ENCODE measurements at places on chromosomes 7 and 10.

DNA sequence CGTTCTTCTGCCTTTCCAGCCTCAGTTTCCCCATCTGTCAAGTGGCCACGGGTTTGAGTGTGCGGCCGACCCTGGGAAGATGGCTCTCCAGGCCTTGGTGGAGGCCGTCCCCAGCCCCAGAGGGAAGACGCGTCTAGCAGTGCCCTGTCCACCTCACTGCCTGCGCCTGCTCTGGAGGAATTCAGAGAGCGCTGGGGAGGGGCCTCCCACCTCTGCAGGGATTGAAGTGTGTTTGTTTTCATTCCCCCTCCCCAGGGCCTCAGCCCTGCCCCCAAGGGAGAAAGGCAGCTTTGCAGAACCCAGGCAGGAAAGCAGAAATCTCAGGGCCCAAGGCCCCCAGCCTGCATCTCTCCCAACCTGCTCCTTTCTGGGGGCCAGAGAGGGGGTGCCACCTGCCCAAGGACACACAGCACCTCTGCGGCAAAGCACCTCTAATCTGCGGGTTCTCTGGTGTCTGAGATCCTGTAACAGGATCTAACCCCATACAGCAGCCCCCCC is 91.0 kb downstream of the MICALL2 start:
- DNase-seq: no peak

DNA sequence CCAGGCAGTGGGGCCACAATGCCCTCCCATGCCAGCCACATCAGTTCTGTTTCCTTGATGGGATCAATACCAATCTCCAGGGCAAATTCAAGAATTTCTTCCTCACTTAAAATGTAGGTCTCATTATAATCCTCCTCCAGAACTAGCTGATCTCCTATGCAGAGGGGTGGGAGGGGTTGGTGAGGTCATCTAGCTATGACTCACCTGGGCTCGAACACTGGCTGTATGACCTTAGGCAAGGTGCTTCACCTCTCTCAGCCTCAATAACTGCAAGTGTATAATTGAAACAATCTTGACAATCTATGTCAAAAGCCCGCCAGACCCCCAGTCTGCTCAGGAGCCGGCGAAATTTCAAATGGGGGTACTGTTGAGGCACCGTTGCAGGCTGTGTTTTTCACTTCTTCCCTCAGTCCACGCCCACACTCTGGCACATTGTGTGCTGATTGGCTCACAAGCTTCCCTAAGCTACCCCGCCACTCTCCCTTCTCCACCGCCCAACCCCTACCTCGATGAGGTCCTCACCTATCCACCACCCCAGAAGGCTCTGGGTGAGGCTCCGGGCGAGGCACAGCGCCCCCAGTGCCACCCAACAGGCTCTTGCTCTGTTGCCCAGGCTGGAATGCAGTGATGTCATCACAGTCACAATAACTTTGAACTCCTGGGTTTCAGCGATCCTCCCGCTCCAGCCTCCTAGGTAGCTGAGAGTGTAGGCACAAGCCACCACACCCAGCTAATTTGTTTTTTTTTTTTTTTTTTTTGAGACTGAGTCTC is 70.5 kb downstream of the ZNF22 start:
- DNase-seq: no peak

GRCh38 chr7:22786290-22786932 is 36.2 kb downstream of the TOMM7 start:
- DNase-seq: no peak

DNA sequence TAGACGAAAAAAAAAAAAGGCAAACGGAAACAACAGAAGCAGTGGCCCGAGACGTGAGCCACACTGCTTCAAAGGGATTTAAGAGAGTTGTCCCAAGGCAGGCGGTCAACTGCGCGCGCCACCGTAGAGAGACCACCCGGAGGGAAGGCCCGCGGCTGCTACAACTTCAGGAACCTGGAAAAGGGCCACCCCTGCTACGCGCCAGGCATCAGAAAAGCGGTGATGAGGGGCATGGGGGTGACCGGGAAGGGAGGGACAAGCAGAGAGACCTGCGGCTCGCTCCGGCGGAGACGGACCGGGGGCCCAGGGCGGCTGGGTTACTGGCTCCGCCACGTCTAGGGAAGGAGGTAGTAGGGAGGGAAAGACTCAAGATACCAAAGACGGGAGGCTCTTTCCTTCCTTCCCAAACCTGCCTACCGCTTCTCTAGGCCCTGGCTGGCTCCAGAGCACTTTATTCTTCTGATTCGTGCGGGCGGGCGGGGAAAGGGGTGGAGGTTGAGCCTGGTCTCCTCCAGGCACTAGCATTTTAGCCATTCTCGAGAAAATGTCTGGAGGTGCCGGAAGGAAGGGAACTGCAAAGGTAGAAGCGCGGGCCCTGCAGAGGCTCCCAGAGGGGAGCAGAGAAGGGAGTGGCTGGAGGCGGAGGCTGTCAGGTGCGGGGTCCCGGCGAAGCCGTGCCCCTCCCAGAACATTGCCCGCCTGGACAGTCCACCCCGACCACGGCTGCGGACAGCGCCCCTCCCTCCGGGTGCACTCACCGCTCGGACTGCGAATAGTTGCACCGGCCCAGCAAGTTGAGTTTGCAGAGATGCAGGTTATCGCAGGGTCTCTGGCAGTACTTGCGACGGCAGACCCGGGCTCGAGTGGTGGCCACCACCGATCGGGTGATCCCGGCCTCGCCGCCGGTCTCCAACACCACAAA is 993 bp downstream of the ZC3HAV1 start:
- DNase-seq: peak; percentile 3

DNA sequence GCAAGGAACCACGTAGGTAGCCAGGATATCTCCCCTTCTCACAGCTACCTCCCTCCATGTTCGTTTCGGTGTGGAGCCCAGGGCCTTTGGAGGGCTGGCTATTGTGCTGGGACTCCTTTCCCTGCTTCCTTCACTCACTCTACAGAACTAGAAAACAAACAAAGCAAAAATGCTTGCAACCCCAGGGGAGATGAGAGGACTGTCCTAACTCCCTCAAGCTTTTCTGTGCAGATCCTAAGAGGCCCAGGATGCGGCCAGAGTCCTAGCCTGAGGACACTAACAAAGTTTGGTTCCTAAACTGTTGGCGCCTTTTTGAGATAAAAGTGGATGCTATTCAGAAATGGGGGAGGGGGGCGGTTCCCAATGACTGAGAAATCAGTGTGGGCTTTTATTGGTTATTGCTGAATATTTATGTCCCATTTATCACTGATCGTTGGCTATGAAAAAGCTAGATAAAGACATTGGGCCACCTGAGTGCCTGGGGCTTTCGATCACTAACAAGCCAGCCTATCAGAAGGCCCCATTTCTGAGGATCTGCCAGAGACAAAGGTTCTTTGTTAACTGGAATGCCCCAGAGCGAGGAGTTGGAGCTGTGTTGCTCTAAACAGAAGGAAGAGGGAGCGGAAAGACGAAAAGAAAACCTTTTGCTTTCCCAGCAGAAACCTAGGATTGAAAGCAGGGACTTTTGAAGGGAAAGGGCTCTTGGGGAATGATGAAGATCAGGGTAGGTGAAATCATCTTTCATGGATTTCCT is 95.2 kb upstream of the EGR2 start:
- no peak for DNase-seq

GRCh38 chr7:52826515-52827265 is 208.7 kb upstream of the POM121L12 start:
- no peak for DNase-seq

GRCh38 chr7:126501617-126502016 is 751.1 kb downstream of the GRM8 start:
- DNase-seq: no peak
